ENCODE measurements at places on chromosomes 1 and 21. TPM values are rescaled to one million over a fixed set of nuclear protein-coding genes. Genes with fewer than 3 reads are reported as not detected.
A peak's percentile ranks its signal among the peaks of the same experiment; 100 is the strongest.

The WDR4 gene
- 12.9 TPM for total RNA-seq

The PTPRC gene
- total RNA-seq: 661 TPM

DNA sequence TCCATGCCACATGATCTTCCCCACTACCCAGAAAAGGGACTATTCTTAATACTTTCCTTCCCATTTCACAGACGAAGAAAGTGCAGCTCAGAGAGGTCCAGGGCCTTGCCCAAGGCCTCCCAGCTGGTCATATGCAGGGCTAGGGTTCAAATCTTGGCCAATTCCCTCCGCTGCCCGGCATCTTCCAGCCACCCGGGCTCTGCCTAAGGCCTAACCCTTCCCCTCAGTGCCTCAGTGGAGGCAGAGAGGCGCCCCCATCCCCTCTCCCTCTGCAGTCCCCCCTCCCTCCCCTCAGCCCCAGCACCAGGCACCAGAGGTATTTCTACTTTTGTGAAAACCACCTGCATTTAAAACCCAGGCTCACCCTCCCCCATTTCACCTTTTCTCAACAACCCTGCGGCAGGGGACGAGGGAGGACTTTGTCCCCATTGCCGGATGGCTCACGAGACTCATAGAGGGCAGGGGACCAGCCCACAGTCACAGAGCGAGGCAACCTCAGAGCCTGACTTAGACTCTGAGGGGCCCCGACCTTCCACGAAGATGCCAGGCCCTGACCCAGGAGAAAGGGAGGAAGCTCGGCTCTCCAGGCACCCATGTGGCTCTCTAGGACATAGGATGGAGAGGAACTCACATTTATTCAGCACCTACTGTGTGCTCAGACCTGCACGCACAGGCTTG lies 12.3 kb downstream of the LAPTM5 start:
- no peak for DNase-seq
- H3K27me3 ChIP-seq: no peaks in the 10 kb centered on the region
- peak overlapping the region; percentile 8 for H3K4me3 ChIP-seq
- peaks cover 100% of the 10 kb centered on the region for H3K4me1 ChIP-seq

DNA sequence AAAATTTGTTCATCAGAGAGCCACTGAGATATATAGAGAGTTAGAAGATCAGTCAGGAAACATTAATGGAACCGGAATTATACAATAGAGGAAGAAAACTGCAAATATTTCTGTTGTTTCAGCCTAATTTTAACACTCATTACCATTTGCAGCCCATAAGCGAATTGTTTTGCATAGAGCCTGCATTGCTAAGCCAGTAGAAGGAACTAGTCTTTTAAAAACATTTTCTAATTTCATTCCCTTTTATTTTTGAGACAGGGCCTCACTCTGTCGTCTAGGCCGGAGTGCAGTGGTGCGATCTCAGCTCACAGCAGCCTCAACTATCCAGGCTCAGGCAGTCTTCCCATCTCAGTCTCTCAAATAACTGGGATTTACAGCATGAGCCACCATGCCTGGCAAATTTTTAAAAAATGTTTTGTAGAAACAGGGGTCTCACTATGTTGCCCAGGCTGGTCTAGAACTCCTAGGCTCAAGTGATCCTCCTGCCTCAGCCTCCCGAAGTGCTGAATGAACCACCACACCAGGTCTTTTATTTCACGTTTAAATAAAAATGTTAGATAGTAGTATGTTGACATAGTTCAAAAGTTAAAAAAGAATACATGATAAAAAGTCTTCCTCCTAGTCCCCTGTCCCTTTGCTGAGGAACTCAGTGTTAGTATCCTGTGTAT lies 25.3 kb downstream of the MPZL1 start:
- H3K27ac ChIP-seq: no peak overlapping the region
- DNase-seq: no peak
- H3K27me3 ChIP-seq: no peaks in the 10 kb centered on the region
- H3K36me3 ChIP-seq: no peaks in the 10 kb centered on the region

The SPAG17 gene
- total RNA-seq: not detected

DNA sequence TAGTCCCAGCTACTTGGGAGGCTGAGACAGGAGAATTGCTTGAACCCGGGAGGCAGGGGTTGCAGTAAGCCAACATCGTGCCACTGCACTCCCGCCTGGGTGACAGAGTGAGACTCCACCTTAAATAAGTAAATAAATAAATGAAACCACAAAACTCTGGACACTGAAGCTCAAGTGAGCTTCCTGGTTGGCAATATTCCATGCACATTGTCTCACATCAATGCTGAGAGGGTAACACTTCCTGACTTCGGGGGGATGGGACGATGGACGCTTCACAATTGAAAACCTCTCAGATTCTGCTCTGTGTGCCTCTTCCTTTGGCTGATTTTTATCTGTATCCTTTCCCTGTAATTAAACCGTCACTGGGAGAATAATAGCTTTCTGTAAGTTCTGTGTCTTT lies 70.0 kb upstream of the ZNF644 start:
- H3K4me3 ChIP-seq: no peak overlapping the region
- no peaks in the 10 kb centered on the region for H3K36me3 ChIP-seq
- H3K27me3 ChIP-seq: no peaks in the 10 kb centered on the region
- H3K27ac ChIP-seq: no peak overlapping the region

- no peaks in the 10 kb centered on the region for H3K36me3 ChIP-seq
- no peak overlapping the region for H3K27ac ChIP-seq
- no peak for DNase-seq
- H3K27me3 ChIP-seq: no peaks in the 10 kb centered on the region
- peaks cover 4% of the 10 kb centered on the region for H3K4me1 ChIP-seq
Measured at GRCh38 chr21:34345091-34345871, 18.5 kb upstream of the KCNE2 start.

- H3K36me3 ChIP-seq: no peaks in the 10 kb centered on the region
- no peaks in the 10 kb centered on the region for H3K4me1 ChIP-seq
- no peak overlapping the region for H3K4me3 ChIP-seq
- H3K27ac ChIP-seq: no peak overlapping the region
- no peak for DNase-seq
- H3K27me3 ChIP-seq: no peaks in the 10 kb centered on the region
Measured at GRCh38 chr21:31201548-31201947, 142.5 kb downstream of the TIAM1 start.

GRCh38 chr1:119724611-119725218 lies 13.0 kb downstream of the PHGDH start:
- no peaks in the 10 kb centered on the region for H3K36me3 ChIP-seq
- no peaks in the 10 kb centered on the region for H3K4me1 ChIP-seq
- no peak overlapping the region for H3K4me3 ChIP-seq
- H3K27me3 ChIP-seq: no peaks in the 10 kb centered on the region

GRCh38 chr1:201466492-201466891 lies 2.5 kb downstream of the PHLDA3 start:
- H3K4me3 ChIP-seq: no peak overlapping the region
- H3K36me3 ChIP-seq: no peaks in the 10 kb centered on the region
- peaks cover 9% of the 10 kb centered on the region for H3K4me1 ChIP-seq
- H3K27me3 ChIP-seq: peaks cover 28% of the 10 kb centered on the region
- H3K27ac ChIP-seq: no peak overlapping the region
- DNase-seq: no peak

- H3K4me1 ChIP-seq: no peaks in the 10 kb centered on the region
- H3K4me3 ChIP-seq: no peak overlapping the region
- no peak overlapping the region for H3K27ac ChIP-seq
- H3K27me3 ChIP-seq: no peaks in the 10 kb centered on the region
- H3K36me3 ChIP-seq: no peaks in the 10 kb centered on the region
Measured at GRCh38 chr1:6956488-6957159, 171.4 kb downstream of the CAMTA1 start.

GRCh38 chr1:240517891-240518290 lies 94.1 kb downstream of the GREM2 start:
- H3K27ac ChIP-seq: no peak overlapping the region
- no peak for DNase-seq
- no peak overlapping the region for H3K4me3 ChIP-seq
- H3K4me1 ChIP-seq: no peaks in the 10 kb centered on the region
- H3K27me3 ChIP-seq: no peaks in the 10 kb centered on the region

The TENT5C gene
- total RNA-seq: 123 TPM

The LCE1F gene
- total RNA-seq: not detected
